ENCODE measurements at places on chromosomes 7 and 10.

- peak; percentile 16 for DNase-seq
These were observed 101.6 kb downstream of the CCSER2 start for GRCh38 chr10:84429926-84430520.

- DNase-seq = no peak
These were observed 84.5 kb downstream of the CUX1 start for GRCh38 chr7:101901661-101902491.

DNA sequence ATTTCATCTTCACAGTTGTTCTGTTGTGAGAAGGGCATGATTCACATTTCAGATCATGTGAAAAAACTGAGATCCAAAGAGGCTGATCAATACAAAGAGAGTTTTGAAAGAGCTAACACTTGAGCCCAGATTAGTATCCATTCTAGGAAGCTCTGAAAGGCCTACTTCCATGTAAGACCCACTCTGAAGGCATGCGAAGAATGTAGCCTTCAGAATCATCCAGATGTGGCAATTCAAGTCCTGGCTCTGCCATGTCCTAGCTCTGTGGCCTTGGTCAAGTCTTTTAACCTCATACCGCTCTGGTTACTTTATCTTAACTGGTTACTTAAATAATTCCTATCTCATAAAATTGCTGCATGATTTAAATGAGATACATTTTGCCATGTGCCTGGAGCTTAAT is 111.1 kb downstream of the FZD1 start:
- no peak for DNase-seq

DNA sequence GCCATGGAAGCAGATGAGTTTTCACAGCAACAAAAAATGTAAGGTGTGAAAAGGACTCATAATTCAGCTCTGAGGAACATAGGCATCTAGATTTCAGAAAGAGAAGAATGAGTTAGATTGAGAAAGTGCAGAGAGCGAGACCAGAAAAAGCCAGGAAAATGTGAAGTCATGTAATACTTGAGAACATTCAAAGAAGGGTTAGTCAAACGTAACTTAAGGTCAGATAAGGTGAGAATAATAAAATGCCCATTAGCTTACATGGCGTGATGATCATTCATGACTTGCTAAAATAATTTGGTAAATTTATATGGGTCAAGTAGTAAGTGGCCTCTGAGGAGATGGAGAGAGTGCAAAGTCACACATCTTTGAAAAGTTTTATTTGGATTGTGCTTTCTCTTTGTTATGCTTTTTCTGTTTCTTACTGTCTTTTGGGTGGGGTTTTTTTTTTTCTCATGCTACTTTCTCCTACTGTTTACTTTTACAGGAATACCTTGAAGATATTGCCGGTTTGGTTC is 271.8 kb upstream of the NRG3 start:
- DNase-seq = no peak

GRCh38 chr7:151539088-151539671 is 19.5 kb upstream of the RHEB start:
- no peak for DNase-seq

- DNase-seq = no peak
These were observed 29.7 kb upstream of the GTF2I start for GRCh38 chr7:74627661-74628411.

GRCh38 chr10:5268234-5268633 is 71.6 kb downstream of the AKR1C4 start:
- no peak for DNase-seq

GRCh38 chr7:93475811-93476210 is 98.7 kb downstream of the CALCR start:
- no peak for DNase-seq

- DNase-seq = no peak
These were observed 586.8 kb upstream of the MGMT start for GRCh38 chr10:128880159-128880725.

- DNase-seq = no peak
These were observed 322.8 kb upstream of the SORCS1 start for GRCh38 chr10:107487284-107487683.

DNA sequence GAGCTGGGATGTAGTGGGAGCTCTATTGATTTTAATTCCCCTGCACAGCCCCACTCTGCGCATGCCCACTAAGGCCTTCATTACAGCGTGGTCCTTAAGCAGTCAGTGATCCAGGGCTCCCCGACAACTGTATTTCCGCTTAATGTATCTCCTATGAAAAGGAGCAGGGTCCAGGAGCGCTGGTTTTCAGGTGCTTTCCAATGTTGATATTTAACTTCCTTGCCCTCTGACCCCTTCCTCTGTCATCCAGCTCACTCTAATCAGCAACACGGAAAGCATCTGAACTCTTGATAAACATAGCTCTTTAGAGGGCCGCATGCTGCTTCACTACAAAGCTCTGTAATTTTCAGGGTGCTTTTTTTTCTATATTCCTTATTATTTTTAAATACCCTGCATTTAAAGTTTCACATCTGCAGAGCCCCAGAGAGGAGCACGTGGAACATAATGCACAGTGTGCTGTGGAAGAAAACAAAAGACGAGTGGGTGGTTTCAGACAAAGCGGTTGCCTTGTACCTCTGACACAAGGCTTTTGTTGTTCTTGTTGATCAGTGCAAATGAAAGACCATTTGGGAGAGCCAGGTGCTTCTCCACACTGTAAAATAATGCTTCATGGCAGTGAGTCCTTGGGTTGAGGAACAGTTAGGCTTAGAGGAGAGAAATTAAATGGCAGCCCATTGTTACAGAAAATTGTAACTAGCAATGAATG is 465.9 kb upstream of the CELF2 start:
- no peak for DNase-seq

DNA sequence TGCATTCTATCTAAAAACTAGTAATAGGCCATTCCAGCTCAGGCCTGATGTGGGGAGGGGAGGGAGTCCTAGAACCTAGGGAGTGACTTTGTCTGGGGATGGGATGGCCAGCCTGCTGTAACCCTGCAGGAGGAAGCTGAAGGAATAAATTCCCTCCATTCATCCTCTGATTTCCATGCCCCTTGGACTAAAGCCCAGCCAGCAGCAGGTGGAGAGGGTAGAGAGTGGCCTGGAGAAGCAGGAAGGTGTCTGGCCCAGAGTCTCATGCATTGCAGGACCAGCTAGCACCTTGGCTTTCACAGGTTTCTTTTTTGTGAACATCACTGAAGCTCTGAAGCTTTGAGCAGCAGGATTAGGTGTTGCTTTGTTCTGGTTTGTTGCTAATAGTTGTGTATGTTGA is 32.8 kb upstream of the CDH23 start:
- no peak for DNase-seq

DNA sequence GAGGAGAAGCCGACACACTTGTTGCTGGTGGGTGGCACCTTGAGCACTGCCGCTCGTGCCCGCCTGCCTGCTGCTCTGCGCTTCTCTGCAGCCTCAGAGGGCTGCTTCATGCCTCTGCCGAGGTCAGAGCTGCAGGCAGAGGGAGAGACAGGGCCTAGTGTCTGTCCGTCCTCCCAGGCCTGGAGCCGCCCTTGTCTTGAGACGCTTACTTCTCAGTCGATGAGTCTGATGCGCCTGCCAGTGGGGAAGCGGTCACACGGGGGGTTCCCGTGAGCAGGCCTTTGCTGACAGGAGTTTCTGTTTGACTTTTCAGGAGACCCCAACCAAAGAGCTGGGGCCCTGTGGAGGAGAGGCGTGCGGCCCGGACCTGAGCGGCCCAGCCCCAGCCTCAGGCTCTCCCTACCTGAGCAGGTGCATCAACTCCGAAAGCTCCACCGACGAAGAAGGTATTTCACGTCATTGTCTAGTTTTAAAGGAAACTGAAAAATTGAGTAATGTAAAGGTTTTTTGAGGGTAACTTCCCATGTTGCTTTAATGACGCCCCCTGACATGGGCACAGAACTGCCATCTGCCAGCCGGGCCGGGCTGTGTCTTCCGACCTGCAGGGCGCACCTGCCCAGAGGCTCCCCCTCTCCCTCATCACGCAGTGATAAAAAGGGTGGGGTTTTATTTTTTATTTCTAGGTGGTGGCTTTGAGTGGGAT is 7.8 kb upstream of the BHLHA15 start:
- no peak for DNase-seq

- DNase-seq = no peak
These were observed 3.0 kb downstream of the NAMPT start for GRCh38 chr7:106281585-106282318.

DNA sequence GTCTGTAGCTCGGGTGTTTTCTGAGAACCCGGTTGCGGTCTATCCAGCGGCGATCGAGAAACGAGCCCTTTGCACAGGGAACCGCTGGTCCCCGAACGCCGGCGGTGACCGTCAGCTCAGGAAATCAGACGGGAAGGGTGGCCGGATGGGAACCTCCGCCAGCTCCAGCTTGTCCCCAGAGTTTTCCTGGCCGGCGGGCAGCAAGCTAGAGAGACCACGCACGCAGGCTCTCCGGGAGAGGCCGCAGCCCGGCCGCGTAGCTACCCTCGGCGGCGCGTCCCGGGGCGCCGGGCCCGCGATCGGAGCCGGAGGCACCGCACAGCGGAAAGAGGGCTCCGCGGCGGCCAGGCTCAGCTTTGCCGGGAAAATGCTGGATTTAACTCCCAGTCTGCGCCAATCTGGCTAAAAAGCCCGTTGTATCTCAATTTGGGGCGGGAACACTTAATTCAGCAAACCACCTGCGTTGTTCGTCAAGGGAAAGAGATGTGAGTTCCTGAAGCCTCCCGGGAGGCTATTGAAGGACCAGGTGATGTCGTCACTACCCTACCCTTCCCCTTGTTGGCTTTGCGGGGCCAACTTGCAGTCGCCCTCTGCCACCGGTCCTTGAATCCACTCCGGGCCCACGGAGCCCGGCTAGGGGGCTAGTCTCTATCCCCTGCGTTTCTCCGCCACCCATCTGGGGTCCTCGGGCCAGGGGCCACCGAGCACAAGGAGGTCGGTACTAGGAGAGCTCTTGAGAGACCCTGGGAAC is 859 bp upstream of the CH25H start:
- DNase-seq = no peak

DNA sequence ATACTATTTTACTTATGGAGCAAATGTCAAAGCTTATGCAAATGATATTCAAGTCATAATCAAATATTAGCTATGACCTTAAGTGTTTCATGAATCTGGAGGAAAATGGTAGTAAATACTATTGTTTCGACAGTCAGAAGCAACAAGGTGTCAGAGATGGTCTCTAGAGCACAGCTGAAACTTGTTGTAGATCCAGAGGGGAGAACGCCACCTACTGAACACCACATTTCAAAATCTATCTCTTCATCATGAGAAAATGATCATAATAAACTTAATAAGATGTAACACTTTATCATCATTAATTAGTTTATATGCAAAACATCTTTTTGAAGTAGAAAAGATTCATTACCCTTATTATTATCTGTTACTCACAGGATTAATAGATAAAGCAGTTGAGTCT is 418.7 kb downstream of the GATA3 start:
- DNase-seq = no peak

DNA sequence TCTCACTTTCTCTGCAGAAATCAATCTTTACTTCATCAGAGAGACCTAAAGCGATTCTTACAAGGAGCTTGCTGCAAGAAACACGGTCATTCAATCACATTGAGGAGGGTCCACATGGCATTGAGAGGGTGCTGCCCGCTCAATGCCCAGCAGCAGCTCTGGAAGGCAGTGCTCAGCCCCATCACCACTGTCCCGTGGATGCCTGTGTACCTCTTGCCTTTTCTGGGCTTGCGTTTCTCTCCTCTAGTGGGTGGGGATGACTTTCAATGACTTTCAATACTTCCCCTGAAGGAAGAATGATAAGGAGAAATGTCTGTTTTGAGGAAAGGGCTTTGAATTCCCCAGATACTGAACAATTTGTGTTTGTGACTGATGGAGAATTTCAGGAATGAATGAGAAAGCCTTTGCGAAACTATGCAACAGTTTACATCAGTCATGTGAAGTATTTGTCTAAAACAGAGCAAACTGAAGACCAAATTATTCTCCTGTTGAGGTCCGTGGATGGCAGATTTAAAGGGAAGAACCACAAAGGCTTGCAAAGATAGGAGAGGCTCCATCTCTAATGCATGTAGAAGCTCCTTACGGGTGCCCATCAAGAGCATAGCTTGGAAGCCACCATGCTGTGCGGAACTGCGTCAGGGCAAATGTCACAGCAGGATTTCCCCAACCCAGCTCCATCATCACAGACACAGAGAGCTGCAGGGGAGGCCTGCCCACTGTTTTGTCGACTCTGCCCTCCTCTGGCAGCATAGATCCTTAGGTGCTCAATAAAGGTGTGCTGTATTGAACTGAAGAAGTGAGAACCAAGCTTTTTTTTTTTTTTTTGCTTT is 6.6 kb upstream of the ZNF22 start:
- no peak for DNase-seq

DNA sequence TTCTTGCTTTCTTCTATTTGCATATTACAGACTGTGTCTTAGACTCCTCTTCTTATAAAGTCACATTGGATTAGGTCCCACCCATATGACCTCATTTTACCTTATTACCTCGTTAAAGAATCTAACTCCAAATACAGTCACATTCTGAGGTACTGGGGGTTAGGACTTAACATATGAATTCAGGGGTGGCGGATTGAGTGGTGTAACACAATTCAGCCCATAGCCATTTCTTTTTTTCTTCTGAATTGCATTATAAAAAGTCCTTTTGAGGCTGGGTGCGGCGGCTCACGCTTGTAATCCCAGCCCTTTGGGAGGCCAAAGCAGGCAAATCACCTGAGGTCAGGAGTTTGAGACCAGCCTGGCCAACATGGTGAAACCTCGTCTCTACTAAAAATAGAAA is 6.8 kb upstream of the HERC4 start:
- DNase-seq = no peak

GRCh38 chr7:157158400-157158799 is 19.7 kb downstream of the UBE3C start:
- DNase-seq = no peak

GRCh38 chr10:6719561-6719960 is 139.5 kb upstream of the PRKCQ start:
- no peak for DNase-seq

DNA sequence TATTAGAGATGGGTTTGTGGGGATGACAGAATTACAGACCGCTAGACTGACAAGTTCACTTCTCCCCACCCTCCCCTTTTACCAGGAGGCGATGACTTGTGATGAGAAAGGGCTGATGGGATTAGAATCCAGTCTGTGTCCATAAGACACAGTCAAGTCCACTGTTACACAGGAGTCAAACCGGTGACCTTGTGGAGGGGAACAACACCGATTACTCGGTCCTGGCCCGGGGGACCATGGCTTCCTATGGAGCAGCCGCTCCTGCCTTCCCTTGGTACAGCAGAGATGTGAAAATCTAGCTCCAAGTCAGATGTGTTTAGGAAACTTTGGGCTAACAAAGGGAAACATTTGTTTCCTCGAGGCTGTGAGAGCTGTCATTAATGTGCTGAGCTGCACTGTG is 105.5 kb downstream of the ACTR3B start:
- DNase-seq = no peak

- no peak for DNase-seq
These were observed 56.0 kb downstream of the KAT6B start for GRCh38 chr10:74882427-74882826.

DNA sequence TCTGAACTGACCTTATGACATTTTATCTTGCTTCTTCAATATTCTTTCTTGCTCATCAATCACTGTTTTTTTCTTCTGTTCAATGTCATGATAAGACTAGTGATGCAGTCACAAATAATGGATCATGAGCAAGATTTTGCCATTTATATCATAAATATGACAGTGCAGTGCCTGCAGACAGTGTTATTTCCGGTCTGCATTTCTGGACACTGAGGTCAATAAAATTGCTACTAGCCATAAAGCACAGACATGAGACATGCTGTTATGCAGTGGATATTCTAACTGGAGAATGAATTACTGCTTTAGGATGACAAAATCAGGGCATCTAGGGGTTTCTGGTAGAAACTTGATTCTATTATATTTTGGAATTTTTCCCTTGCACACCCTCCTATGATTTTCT is 1509.7 kb upstream of the LRRTM3 start:
- DNase-seq = no peak

- no peak for DNase-seq
These were observed 4.1 kb upstream of the PRSS1 start for GRCh38 chr7:142745091-142745635.

- no peak for DNase-seq
These were observed 41.9 kb downstream of the AUTS2 start for GRCh38 chr7:69640216-69640615.

All from effector CD8-positive, alpha-beta T cell (primary cell).